Chondrocyte (in vitro differentiated cells): ENCODE measurements at places on chromosomes 1 and 21. TPM values are rescaled to one million over a fixed set of nuclear protein-coding genes. Genes with fewer than 3 reads are reported as not detected.

Gene KRTAP10-4
- not detected in 3 replicates for total RNA-seq

Gene PTPRC
- total RNA-seq = not detected in 3 replicates

Gene OLFM3
- not detected in 3 replicates for total RNA-seq

Gene FCRL4
- total RNA-seq = not detected in 3 replicates

Gene TMEM269
- total RNA-seq = 0.20 to 0.70 TPM (median 0.23 TPM) in 3 replicates

Gene PDC
- total RNA-seq = not detected in 3 replicates

Gene KANK4
- 1.3 to 3.4 TPM (median 1.4 TPM) in 3 replicates for total RNA-seq

Gene KPRP
- total RNA-seq = not detected in 3 replicates

Gene KIAA1614
- 5.3 to 8.4 TPM (median 8.2 TPM) in 3 replicates for total RNA-seq

Gene TRIM62
- total RNA-seq = 17.3 to 35.1 TPM (median 17.7 TPM) in 3 replicates

Gene IL24
- not detected in 3 replicates for total RNA-seq

Gene FBXO2
- 1.2 to 1.6 TPM (median 1.2 TPM) in 3 replicates for total RNA-seq

Gene MAP3K21
- 0.17 to 0.25 TPM (median 0.18 TPM) in 3 replicates for total RNA-seq

Gene FCRLA
- total RNA-seq = not detected in 3 replicates

Gene TINAGL1
- 4.7 to 154 TPM (median 147 TPM) in 3 replicates for total RNA-seq

Gene LYPD8
- total RNA-seq = not detected in 3 replicates

Gene OLFML3
- 33.1 to 44.2 TPM (median 34.9 TPM) in 3 replicates for total RNA-seq

Gene CCDC27
- total RNA-seq = not detected in 3 replicates

Gene SYCP1
- total RNA-seq = not detected in 3 replicates

Gene CD101
- 0.79 to 1.4 TPM (median 1.0 TPM) in 3 replicates for total RNA-seq

Gene KLHDC9
- 1.1 to 4.4 TPM (median 1.6 TPM) in 3 replicates for total RNA-seq

Gene KDM5B
- 123 to 131 TPM (median 126 TPM) in 3 replicates for total RNA-seq

Gene CDA
- not detected in 3 replicates for total RNA-seq

Gene ZNF683
- not detected in 3 replicates for total RNA-seq

Gene ANKRD34A
- 1.2 to 3.1 TPM (median 2.0 TPM) in 3 replicates for total RNA-seq

Gene TNNT2
- 20.3 to 21.6 TPM (median 21.2 TPM) in 3 replicates for total RNA-seq

Gene MCOLN3
- total RNA-seq = 0.21 TPM in 1 of 3 replicates, not detected in the others

Gene KDF1
- total RNA-seq = not detected in 3 replicates
